ENCODE measurements at places on chromosomes 5 and 9. TPM values are rescaled to one million over a fixed set of nuclear protein-coding genes. Genes with fewer than 3 reads are reported as not detected.

DNA sequence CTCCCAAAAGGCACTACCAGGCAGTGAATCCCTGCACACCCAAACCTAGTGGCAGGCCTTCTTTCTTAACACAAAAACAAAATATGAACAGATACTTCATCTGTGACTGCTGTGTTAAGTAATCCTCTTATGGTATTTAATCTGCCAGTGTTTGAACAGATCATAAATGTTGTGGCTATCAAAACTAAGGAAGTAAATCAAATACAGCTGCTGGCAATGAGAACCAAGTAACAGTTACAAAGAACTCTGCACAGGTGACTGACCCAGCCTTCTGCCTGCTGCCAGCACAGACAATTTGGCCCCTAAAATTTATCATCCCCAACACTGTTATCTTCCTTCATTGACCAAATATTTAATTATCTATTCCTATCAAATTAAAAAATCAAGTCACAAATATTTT lies 78.0 kb downstream of the GNAQ start:
- no peak for DNase-seq

- no peak for DNase-seq
Measured at GRCh38 chr5:42770003-42770402, 13.4 kb downstream of the CCDC152 start.

- no peak for DNase-seq
Measured at GRCh38 chr5:103891151-103891550, 328.6 kb upstream of the NUDT12 start.

- no peak for DNase-seq
Measured at GRCh38 chr9:3045153-3045552, 201.3 kb upstream of the PUM3 start.

DNA sequence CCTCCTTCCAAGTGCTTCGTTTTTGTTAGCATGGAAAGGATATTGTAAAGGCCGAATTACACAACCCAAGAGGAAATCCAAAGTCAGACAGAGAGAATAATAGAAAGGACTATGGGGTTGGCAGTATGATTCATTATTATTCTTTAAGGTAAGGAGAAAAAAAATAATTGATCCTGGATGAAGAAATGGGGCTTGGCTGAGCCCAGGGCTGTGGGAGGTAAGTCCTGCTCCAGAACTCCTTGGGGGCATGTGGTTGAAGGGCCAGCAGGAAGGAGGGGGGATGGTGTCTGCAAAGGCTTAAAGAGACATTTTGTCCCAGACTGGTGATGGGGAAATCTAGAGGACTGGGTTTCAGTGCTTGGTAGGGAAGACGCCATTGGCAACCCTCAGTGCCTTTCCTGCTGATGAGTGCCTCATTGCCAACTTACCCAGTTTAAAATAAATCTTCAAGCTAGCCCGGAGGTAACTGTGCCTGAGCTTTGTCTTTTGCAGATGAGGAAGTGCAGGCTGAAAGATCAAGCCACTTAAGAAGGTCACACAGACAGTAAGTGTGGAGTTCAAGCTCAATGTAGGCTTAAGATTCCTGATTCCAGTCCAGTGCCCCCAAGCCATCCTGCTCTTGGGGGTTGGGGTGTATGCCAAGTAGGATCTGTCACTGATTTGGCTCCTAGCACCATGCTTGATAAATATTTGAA lies 30.2 kb downstream of the FOXI1 start:
- DNase-seq: no peak

DNA sequence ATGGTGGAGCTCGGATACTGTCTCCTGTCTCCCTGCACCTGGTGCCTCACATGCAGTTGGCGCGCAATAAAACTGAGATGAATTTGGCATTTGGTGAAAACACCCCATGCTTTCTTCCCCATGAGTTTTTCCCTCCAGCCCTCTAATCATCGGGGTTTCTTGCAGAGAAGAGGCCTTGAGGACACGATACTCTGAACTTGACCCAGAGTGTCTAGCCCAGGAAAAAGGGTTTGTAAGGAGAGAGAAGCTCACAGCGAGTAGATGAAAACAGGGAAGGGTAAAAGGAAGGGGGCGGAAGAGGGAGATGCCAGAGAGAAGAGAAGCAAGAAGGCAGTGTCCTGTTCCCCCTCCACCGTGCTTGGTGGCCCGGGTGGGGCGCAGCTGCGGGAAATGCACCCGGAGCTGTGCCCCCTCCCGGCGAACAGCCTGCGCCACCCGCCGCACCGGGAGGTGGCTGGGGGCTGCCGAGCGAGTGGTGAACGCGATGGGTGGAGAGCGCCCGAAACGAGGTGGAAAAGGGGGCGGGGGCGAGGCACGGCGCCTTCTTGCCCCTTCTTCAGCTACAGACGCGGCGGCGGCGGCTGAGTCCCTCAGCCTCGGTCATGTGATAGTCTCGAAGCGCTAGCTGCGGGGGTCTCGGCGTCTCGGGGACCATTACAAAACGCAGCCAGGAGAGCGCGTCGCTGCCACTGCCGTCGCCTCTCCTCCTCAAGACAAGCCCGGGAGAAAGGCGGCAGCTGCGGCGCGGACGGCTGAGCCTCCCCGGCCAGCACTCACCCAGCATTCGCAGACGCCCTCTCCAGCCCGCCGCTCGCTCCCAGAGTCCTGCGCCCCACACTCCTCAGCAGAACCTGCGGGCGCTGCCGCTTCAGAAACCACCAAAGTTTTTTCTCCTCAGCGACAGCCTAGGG lies 1.1 kb upstream of the FOXB2 start:
- no peak for DNase-seq

DNA sequence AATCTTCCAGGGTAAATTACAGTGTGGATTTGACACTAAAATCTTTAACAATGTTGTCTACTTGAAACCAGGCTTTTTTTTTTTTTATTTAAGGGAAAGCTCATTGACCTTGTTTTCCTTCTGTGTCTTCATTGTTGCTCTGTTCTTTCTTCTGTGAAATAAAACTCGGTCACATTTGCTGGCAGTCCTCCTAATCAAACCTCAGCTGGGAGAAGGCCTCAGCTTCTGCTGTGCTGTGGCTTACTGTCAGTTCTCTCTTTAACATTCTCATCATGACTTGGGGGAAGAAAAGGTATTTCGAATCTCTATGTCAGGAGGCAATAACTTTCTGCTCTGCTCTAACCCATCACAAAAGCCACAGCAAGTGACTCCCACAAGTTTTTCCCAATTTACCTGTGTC lies 268.9 kb downstream of the ZNF608 start:
- DNase-seq: no peak

DNA sequence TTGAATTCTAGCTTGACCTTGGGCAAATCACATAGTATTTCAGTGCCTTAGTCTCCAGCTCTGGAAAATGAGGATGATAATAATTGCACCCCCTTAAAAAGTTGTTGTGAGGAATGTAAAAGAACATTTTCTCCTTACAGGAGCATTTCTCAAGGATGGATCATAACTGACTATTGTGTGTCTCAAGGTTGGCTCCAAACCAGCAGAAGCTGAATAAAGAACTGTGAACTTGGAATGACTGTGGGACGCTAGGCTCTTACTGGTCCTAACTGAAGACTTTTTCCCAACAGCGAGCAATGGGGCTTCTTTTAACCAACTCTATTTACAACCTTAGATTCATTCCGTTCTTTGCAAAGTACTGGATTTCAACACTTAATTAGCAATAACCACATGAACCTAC lies 26.2 kb upstream of the GLRX start:
- DNase-seq: no peak

DNA sequence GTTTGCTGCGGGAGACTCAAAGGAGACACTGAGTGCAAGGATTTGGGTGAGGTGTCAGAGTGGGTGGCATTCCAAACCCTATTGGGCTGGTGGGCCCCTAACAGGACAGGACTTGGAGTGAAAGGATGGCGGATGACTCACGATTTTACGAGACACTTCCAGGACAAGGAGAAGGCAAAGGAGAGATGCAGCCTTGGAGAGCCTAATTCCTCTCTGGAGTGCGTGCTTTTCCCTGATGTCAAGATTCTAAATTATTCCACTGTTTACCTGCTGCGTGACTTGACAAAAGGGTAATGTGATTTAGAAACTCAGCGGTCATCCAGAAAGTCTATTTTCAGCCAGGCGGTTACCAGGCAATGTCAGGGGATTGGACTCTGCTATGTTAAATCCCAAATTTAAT lies 41.6 kb upstream of the CD180 start:
- no peak for DNase-seq

DNA sequence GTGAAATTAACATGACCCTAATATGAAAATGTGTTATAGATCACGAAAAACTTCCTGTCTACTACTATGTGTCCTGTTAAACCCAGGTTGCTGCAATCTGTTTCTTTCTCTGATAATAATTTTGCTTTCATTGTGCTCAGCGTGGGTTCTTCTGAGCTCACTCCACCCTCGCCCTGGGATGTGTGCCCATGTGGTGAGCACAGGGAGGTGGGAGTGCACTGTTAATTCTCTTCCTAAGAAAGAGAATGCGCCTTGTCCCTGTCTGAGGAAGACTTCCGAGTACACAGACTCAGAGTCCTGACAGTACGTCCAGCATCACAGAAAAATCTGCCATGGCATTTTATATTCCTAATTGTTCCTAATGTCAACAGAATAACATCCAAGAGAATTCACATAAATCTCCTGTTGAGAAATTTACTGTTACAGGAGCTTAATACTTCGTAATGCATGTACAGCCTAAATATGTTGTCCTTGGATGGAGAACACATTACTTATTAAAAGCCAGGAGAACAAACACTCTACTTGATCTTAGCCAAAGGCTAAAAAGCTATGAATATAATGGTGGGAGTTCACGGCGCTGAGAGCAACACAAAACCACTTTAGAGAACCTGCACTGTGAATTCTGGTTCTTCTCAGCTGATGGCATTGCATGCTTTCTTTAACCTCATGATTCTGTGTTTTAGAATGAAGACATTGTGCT lies 102.6 kb downstream of the PDE4D start:
- no peak for DNase-seq

DNA sequence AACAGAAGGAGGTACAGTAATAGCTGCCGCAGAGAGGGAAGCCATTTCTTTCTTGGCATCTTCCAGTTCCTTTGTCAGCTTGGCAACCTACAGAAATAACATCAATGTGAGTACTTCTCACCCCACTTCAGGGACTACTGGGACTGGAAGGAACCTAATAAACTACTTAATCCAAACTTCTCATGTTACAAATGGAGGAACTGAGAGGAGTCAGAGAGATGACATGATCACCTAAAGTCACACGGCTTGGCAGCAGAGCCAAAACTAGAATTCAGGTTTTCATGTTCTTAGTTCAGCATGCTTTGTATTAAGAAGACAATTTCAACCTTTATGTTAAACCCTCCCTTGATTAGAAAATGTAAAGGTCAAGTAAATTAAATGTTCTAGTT lies 44.7 kb downstream of the DIAPH1 start:
- DNase-seq: no peak

GRCh38 chr5:171413153-171413910 lies 6.1 kb upstream of the FGF18 start:
- DNase-seq: no peak

DNA sequence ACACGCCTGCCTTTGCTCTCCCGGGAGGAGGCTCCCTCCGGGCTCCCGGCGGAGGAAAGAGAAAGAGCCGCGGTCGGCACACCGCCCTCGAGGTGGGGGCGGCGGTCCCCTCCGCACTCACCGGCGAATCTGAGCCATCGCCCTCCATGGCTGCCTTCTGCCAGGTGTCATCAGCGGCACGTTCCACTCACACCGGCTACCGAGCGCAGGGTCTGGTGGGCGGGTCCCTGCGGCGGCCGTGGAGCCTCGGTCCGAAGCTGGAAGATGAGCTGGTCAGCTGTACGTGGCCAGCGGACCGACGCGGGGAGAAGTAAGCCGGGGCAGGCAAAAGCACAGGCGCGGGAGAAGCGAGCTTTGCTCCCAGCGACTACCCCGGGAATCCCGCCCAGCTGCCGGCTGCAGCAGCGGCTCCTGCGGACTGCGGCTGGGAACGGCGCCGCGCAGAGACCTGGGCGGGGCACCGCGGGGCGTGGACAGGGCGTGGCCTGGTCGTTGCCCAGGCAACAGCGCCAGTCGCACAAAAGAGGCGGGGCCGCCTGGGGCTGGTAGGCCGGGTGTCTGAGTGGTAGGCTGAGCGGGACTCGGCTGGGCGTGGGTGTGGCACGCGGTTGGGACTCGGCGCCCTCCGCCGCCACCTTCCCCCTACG lies at the start of gene TRIM36:
Gene TRIM36 (minus strand): TSS at position 422 of the 647 bp plus-strand sequence. CDS start 274 bp downstream, at position 148.
- DNase-seq: peak; percentile 92

- no peak for DNase-seq
Measured at GRCh38 chr5:61115968-61116367, 46.3 kb downstream of the SMIM15 start.

- DNase-seq: no peak
Measured at GRCh38 chr9:131180454-131180853, 55.1 kb downstream of the NUP214 start.

- DNase-seq: no peak
Measured at GRCh38 chr9:127223266-127223665, 41.3 kb upstream of the GARNL3 start.

DNA sequence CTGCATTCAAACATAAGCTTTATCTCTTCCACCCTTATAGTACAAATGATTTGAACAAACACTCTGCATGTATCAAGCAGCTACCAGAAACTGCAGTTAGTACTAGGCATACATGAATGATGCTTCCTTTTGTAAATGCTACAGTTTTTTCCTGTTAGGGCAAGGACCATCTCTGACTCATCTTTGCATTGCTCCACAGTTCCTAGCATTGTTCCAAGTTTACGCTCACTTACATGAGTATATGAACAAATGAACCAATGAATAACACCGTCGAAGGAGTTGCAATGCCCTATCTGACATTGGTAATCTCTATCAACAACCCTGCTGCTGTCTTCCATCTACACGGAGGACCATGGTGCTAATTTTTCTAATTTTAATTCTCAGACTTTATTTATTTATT lies 2.1 kb upstream of the ALDH7A1 start:
- DNase-seq: no peak

DNA sequence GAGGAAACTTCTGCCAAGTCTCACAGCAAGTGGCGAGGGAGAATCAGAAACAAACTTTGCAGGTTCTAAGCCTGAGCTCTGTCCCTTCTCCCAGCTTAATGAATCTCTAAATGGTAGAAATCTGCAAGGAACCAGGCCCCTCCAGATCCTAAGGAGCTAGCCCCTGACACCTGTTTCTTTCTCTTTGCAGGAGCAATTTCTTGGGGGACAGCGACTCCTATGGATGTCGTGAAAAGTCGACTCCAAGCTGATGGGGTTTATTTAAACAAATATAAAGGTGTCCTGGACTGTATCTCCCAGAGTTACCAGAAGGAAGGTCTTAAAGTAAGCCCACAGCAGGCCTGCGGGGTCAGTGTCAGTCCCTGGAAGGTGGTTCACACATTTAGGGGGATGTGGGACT lies 21.8 kb downstream of the IL9 start:
- DNase-seq: no peak

GRCh38 chr5:155711882-155712281 lies 615.1 kb upstream of the SGCD start:
- no peak for DNase-seq

GRCh38 chr5:181100121-181100875 lies 30.7 kb downstream of the OR2V1 start:
- no peak for DNase-seq

GRCh38 chr5:10690460-10691440 lies 70.3 kb downstream of the DAP start:
- no peak for DNase-seq

PFN3 gene
- not detected for total RNA-seq

LCN9 gene
- total RNA-seq: not detected

SAXO1 gene
- not detected for total RNA-seq

FBXO4 gene
- total RNA-seq: 18.3 TPM

IFNA2 gene
- total RNA-seq: not detected

SERF1A gene
- 7.8 TPM for total RNA-seq

ANKDD1B gene
- total RNA-seq: 0.17 TPM

HSD17B3 gene
- 0.84 TPM for total RNA-seq

CDO1 gene
- total RNA-seq: not detected

ELAVL2 gene
- total RNA-seq: 0.92 TPM

ADAMTSL1 gene
- total RNA-seq: 0.40 TPM

SLC6A3 gene
- total RNA-seq: not detected

NUTM2F gene
- total RNA-seq: not detected

PCDHGA9 gene
- 0.92 TPM for total RNA-seq
